NCI-H187 (cell line): ENCODE measurements at places on chromosomes 7 and 10.
A peak's percentile ranks its signal among the peaks of the same experiment; 100 is the strongest.

DNA sequence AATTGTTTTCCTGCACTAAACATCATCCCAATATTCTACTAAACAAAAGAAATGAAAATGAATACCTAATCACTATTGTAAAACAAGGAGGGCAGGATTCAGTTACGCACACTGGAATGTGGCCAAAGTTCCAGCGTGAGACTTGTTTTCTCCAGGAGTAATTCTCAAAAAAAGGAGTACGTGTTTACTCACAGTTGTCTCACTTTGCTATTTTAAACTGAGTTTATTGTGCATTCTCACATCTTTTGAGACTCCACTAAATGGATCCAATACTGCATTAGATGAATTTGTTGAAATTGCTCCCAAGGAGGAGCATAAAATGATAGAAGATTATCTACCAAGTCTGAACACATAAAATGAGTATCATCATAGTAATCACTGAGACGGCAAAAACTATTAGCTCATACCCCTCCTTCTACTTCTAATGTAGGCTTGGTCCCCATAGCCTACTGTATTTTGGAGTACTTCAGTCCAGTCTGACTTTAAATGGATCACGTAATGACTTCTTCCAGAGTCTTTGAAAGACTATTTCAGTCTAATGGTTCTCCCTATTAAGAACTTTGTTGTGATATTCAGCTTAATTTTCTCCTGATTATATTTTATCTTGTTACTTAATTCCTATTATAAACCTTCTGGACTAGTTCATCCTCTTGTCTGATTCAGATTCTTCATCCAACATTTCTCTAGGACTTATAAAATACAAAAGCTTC is 3.8 kb downstream of the GRM3 start:
- no peak for DNase-seq

DNA sequence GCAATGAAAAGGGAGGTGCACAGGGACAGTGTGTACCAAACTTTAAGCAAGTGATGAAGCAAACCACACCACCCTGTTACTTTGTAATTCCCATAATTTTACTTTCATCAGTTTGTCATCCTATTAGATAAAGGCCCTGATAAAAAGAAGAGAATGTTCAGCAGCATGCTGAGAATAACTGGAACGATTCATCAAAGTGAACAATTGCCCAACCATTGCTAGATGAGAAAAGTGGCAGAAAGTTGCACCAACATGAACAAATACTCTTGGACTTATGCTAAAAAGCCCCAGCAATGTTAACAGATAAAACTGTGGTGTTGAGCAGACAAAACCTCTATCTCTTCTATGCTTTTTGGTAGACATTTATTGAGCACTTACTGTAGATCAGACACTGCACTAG is 75.5 kb upstream of the PCGF5 start:
- DNase-seq: no peak

GRCh38 chr10:113565364-113565763 is 12.5 kb downstream of the HABP2 start:
- no peak for DNase-seq

- no peak for DNase-seq
Measured at GRCh38 chr10:112360308-112361270, 13.3 kb upstream of the ACSL5 start.

DNA sequence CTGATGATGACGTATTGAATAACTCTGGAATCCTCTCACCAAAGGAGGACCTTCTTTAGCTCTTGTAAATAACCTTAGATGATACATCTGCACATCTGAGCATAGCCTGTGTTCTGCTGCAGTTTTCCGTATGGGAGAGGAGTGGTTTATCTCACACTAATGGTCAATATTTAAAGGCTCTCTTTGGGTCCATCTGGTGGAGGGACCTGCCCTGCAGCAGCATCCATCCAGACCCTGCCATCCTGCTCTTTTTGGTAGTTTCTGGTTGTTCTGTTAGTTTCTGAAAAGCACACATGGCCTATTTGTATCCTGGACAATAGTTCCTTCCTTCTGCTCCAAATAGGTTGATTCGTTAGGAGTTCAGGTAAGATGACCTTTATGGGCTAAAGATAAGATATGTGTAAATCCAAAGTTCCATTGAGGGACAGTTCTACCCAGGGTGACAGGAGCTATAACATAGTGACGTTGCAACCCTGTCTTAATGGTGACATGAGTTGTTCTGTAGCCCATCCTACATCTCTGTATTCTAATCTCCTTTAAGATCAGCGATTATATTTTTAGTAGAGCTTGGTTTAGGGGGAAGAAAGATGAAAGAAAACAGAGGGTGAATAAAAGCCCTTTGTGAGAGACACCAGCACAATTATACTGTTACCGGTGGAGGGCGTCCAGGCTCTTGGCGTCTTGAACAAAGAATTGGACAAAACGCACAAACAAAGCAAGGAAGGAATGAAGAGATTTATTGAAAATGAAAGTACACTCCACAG is 60.0 kb upstream of the KLF14 start:
- DNase-seq: no peak

DNA sequence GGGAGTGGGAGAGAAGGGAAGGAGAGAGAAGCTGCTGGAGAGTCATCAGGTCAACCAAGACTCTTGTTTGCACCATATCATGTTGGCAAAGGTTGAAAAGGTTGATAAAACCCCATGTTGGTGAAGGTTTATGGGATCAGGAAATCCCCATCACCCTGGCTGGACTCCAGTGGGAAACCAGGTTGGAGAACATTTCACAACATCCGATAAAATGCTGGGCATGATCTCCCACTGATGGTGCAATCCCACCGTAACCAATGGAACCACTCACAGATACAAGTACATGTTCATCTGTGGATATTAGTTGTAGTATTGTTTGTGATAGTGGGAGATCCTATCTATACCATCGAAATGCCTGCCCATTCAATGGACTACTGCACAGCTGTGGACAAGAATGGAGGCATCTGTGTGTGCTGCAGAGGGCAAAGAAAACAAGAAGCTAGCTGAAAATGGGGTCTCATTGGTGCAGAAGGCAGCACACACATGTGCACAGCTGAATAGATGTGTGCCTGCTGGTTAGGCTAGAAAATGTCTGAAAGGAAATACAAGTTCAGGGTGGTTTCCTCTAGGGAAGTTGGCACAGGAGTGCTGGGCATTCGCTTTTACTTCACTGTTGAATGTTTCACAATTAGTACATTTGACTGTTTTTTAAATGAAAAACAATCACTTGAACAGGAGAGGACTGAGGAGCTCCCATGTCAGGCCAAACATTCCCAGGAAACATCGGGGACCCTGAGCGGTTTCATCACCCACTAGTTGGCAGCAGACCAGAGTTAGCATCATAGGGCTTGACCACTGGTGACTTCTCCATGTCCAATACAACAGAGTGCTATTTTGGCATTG is 80.4 kb upstream of the MGMT start:
- DNase-seq: no peak

- DNase-seq: no peak
Measured at GRCh38 chr7:69199041-69199440, 399.2 kb upstream of the AUTS2 start.

DNA sequence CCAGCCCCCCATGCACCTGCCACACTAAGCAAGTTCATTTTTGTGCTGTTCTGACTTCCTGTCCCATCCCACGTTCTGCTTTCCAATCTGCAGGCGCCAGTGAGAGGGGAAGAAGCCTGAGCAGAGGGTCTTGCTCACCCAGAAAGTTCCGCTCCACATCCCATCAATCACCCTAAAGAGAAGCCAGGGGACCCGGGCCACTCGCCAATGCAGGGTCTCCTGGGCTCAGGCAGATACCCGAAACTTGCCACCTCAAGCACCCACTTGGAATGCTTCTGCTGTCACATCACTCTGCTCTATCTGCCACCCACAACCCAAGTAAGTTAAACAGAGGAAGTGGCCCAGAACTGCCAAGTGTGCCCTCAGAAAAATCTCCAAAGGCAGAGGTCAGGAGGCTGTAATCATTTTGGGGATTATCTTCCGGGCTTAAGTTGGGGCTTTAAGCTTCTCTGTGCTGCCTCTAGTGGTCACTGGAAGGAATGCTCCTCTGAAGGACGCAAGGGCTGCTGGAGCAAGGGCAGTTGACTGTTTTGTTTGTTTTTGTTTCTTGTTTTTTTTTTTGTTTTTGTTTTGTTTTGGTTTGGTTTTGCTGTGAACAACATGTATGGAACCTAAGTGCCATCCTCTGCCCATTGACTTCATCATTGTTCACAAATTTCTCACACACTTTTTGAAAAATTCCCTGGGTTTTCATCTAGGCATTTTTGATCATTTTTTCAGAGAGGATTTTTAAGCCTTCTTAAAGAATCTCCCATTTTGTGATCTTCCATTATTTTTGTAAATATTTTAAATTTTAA is 25.5 kb downstream of the PRR15 start:
- peak; percentile 14 for DNase-seq

DNA sequence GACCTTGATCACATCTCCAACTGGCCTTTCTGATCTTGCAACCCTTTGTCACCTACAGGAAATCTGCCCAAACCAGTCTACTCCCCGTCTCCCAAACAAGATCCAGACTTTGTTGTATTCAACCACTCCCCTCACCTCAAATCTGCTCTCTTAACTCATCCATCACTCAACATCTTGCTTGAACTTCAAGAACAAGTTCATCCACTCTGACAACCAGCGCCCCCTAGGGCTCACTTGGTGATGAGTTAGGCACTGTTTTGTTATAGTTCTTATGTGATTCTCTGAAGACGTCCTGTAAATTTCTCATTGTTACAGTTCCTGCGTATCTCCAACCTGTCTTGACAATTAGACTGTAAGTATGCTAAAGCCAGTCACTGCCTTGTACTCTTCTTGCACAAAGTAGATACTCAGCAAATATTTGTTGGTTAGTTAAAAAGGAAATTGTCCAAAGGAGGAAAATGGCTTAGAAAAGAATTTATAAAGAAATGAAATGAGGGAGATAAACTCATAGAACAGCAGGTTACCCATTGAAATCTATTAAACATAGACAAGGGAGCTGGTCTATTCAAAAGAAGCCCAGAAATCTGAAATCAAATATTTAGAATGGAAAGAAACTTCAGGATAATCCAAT is 5.3 kb downstream of the FRMD4A start:
- DNase-seq: no peak

DNA sequence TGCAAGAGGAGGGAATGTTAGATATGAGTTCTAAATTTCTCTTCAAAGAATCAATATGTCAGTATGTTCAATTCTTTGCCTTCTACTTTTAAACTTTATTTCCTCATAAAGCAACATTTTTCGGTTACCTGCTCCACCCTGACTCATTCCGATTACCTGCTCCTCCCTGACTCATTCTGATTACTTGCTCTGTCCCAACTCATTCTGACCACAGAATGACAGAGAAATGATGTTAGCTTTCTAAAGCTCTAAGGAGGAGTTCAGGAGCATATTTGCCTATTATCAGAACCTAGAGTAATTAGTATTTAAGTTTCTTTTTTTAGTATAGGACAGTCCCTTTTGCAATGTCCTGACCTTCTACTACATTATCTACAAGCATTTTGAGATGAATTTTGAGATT is 24.5 kb upstream of the PPP1R9A start:
- DNase-seq: no peak

DNA sequence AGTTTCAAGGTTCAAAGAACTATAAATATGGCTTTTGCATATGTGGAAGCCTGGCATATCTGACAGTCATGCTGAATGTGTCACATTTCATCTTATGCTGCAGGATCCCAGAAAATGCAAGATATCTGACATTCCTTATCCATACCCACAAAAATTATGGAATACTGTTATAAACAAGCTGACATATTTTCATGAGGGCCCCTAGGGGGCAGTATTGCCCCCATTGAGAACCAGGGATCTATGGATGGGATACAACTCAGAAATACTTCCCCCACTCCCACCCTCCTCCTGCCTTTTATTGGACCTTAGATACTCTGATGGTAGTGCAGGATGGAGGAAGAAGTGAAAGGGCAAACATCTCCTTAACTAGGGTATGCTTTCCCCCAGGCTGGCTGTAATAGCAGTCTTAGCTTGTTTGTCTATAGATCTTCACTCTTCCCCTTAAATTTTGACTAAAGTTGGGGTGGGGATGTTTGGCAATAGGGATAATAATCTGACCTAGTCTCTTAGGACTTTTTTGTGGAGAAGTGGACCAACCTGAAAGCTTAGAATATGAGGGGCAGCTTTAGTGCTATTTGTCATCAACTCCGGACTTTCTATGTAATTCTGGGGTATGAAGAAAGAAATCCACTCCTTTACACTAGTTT is 3.5 kb upstream of the GNGT1 start:
- DNase-seq: peak; percentile 13

- no peak for DNase-seq
Measured at GRCh38 chr10:126104767-126105166, 208.4 kb downstream of the FANK1 start.

GRCh38 chr10:37576154-37576553 is 281.3 kb downstream of the ZNF248 start:
- DNase-seq: no peak

DNA sequence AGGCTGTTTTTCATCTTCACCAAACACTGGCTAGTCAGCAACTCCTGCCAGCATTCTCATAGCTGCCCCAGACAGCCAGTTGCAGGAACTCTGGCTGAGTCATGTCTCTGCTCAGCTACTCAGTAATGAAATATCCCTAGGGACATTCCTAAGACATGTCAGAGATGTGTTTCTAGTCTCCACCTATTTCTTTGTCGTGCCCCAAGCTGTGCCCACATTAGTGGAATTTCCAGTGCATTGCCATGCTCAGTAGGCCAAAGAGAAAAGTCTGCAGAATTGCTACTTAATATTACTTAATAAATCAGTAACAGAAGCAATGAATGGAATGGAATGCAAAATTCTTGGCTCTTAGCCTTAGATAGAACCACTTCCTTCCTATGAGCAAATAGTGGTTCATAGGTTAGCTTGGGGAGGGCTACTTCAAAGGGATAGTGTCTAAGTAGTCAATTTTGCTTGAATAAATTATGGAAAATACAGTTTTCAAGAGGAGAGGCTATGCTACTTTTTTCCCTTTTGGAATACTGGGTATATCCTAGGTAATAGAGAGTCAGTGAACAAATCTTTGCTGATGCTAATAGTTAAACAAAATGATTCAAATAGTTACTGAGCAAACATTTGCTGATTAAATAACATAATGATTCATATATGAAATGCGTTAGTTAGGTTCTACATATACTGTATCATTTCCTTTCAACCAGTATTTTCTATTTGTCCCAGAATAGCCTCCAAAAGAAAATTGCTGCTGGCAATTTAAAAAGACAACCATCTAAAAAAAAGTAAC is 23.6 kb upstream of the SEMA3C start:
- DNase-seq: no peak

GRCh38 chr7:111173990-111174389 is 83.1 kb downstream of the LRRN3 start:
- DNase-seq: no peak
